ENCODE measurements at places on chromosomes 5 and 9. TPM values are rescaled to one million over a fixed set of nuclear protein-coding genes. Genes with fewer than 3 reads are reported as not detected.

Gene TEX48
- not detected for total RNA-seq

Gene RORB
- total RNA-seq = 0.56 TPM

Gene HTR4
- 0.33 TPM for total RNA-seq

Gene ZNF474
- not detected for total RNA-seq

Gene FOXI1
- not detected for total RNA-seq

Gene CAMK4
- total RNA-seq = 0.69 TPM

Gene SPATA9
- total RNA-seq = 0.51 TPM

Gene MTAP
- total RNA-seq = 33.0 TPM

Gene TXNDC8
- not detected for total RNA-seq

Gene SPOCK1
- total RNA-seq = 106 TPM

Gene ALDH1B1
- total RNA-seq = 217 TPM

Gene SLCO4C1
- total RNA-seq = 0.19 TPM

Gene TNFSF15
- total RNA-seq = 0.52 TPM

Measured in posterior vena cava (tissue), 2 donors.